PC-9 (cell line): ENCODE measurements at places on chromosomes 12 and 14. TPM values are rescaled to one million over a fixed set of nuclear protein-coding genes. Genes with fewer than 3 reads are reported as not detected.
A peak's percentile ranks its signal among the peaks of the same experiment; 100 is the strongest.

Gene CAMKK2
- 26.7 and 37.6 TPM in 2 replicates for total RNA-seq

Gene CCDC38
- 0.25 and 0.35 TPM in 2 replicates for total RNA-seq

Gene TAS2R30
- total RNA-seq = 2.9 and 3.1 TPM in 2 replicates

Gene JPH4
- total RNA-seq = not detected in 2 replicates

Gene GTF2H3
- total RNA-seq = 30.3 and 42.9 TPM in 2 replicates

Gene PA2G4
- total RNA-seq = 120 and 159 TPM in 2 replicates

Gene KRT73
- not detected in 2 replicates for total RNA-seq

Gene PTPRR
- 8.1 and 12.2 TPM in 2 replicates for total RNA-seq

Gene CLEC4C
- not detected in 2 replicates for total RNA-seq

Gene GRIP1
- 16.0 and 27.1 TPM in 2 replicates for total RNA-seq

DNA sequence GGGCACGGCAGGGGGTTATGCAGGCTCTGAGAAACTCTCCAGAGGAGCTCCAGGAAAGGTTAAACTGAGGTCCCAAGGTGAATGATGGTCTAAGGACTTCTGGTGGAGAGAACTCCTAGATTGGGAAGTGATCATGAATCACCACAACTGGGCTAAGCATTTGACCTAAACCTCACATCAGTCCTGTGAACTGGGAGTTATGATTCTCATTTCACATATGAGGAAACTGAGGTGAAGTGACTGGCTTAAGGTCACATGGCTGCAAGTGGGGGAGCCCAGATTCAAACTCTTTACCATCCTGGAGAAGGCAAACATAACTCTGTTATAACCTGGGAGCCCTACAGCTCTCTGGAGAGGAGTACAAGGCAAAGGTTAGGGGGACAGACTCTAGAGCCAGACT lies 4.2 kb downstream of the RARG start:
- no peak for DNase-seq

GRCh38 chr12:53585448-53586125 lies 40.6 kb downstream of the ATF7 start:
- DNase-seq = no peak

DNA sequence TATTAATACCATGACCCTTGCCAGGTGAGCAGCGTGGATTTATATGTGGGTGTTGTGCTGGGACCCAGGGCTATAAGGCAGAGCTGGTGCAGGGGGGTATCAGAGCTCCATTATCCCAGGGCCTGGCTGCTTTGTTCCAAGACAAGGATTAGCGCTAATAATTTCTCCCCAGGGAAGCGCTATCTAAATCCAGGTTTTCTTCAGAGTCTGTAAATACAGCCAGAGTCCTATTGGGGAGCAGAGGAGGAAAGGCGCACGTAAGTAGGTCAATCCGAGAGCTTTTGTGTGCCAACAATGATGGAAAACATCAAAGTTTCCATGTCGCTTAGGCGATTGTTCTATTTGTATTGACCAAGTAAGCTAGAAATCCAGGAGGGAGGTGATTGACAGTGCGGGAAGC lies 1009.7 kb downstream of the VRK1 start:
- no peak for DNase-seq

- DNase-seq = no peak
Measured at GRCh38 chr14:89418976-89419375, 1.9 kb upstream of the FOXN3 start.

DNA sequence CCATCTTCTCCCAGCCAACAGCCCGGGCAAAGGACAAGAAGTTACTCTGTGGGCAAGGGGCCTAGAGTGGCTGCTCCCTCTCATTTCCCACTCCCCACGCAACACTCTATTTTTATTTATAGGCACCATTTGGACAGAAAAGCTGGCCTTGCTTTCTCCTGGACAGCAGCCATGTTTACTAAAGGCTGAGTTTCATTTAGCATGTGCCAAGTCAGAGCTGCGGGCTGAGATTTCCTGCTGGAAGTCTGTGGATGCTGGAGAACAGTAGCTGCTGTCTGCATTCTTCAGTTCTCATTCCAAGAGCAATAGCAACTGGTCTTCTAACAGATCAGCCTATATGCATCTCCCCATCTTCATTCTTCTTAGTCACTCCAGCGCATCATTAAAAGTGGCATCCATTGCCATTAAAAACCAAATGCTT lies 8.3 kb downstream of the COL2A1 start:
- no peak for DNase-seq

- DNase-seq = no peak
Measured at GRCh38 chr12:108267450-108267849, 71.7 kb downstream of the CMKLR1 start.

GRCh38 chr12:67288561-67288960 lies 19.4 kb downstream of the CAND1 start:
- no peak for DNase-seq

DNA sequence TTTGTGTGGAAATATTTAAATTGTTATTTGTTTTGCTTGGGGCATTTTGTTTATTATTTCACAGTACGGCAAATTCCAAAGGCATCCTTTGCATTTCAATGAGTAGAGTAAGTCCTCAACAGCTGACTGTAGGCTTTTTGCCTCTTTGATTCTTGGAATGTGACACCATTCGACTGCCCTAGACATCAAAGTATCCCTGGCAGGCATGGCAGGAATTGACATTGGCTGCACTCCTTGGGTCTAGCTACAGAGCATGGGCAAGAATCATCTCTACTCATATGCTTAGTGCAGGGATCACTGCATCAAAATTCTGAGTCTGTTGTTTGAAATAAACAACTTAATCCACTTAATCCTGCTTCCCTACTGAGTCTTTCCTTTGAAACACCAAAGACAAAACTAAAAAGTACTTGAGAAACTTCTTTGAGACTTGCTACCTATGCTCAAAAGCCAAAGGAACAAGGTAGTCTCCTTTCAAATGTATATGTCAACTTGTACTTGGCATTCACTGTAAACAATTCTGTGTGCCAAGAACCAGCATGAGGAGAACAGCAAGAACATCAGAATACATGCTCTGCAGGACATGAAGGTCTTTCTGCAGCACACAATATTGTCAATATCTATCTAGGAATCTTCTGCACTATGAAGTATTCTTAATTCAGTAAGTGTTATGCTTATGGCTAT lies 1569.0 kb upstream of the FLRT2 start:
- no peak for DNase-seq

- DNase-seq = no peak
Measured at GRCh38 chr14:94330857-94331256, 7.7 kb upstream of the SERPINA6 start.

DNA sequence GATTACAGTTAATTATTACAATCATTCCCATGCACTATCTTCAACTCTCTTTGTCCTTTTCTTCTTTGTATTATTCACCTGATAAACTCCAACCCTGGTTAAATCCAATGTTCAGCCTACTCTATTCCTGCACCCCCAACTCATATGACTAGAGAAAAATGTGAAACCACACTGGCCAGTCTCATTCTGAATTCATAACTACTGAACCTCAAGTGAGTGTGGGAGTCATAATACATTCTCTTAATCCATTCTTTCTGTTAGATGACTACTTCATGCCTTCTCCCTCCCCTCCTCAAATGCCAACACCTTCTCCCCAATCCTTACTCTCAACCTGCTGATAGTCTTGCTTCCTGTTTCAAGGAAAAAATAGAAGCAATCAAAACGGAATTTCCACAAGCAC lies 22.3 kb upstream of the ITPR2 start:
- no peak for DNase-seq

DNA sequence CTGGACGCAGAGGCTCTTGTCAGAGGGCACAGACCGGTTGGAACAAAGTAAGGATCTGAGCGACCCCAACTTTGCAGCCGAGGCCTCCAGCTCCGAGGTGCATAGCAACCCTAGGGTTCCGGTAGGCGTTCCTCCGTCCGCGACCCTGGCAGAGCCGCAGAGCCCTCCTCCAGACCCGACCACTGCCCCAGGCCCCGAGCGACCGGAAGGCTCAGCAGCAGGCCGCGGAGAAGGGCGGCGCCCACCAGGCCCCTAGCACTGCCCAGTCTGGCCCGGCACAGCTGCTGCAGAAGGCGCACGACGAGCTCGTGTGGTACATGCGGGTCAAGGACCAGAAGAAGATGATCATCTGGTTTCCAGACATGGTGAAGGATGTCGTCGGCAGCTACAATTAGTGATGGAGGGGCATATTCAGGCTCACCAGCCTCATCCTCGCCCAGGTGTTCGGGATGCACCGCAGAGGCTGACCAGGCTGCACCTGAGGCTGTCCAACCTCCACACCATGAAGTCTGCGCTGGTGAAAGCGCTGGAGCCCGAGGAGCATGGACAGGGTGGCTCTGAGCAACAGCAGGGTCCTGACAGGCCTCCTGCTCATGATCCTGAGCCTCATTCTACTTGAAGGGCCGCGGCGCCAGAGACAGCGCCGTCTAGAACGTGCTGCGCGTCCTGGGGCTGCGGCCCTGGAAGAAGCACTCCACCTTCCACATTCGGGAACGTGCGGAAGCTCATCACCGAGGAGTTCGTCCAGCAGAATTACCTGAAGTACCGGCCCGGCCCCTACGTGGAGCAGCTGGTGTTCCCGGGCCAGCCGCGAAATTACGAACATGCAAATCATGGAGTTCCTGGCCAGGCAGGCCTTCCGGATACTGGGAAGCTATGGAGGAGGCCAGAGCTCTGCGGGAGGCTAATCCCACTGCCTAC lies 24.5 kb downstream of the CAPS2 start:
- no peak for DNase-seq

DNA sequence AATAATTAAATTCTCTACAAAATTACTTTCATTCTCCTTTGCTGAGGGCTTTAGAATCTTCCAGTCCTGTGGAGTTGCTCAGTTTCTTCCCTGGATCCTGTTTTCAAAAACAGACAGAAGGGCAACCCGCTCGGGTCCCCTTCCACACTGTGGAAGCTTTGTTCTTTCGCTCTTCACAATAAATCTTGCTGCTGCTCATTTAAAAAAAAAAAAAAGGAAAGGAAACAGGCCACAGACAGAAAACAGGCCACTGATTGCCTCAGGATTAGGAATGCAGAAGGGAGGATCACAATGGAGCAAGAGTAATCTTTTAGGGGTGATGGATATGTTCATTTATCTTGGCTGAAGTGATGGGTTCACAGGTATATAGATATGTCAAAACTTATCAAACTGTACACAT lies 29.5 kb upstream of the HIGD1C start:
- DNase-seq = no peak

DNA sequence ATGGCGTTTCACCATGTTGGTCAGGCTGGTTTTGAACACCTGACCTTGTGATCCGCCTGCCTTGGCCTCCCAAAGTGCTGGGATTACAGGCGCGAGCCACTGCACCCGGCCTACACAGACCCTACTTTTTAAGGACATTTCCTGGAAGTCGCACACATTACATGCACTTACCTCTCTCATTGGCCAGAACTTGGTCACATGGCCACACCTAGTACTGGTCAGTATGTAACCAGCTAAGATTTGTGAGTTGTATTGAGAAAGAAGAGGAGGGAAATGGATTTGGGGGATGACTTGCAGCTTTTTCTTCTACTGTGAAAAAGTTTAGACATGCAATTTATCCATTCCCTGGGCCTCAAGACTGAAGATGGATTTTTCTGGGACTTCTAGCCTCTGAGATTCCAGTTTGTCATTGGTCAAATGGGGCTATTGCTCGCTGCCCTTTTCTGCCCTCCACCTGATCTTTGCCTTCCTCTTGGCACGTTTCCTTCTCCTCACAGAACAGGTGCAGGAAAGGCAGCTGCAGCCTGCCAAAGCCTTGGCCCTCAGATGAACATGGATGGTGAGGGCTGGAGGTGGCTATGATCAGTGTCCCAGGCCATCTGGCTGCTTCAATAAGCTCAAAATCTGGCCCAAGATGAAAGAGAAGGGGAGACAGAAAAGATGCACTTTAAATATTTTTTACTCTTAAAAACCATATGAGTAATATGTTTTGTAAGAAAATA lies 7.1 kb upstream of the ZDHHC22 start:
- no peak for DNase-seq

DNA sequence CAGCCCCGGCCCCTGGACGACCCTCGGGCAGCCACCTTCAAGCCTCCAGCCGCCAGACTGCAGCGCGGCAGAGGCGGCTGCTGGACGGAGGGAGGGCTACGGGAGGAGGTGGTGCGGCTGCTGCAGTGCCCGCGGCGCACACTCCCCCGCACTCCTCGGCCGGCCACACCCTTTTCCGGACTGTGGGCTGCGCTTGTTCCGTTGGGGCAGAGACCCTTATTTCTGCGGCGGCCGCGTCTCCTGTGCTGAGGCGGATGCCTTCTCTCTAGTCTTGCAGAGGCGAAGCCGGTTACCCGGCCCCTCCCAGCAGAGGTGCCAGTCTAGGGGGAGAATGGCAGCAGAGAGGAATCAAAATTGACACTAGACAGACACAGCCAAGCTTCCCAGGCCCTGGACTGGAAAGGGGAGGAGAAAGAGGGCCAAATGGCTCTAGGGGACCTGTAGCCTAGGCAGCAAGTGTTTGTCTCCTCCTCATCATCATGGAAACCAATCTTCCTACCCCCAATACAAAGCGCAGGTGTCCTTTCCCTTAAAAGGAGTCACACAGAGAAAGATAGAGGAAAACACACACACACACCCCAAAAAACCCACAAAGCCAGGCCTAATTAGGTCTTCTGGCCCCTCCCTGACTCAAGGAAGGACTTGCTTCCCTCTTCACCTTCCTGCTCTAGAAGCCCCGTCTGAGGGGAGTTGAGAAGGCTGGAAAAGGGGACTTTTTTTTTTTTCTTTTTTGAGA lies 1.3 kb downstream of the ESYT1 start:
- peak; percentile 31 for DNase-seq

- DNase-seq = peak; percentile 46
Measured at GRCh38 chr12:110012137-110012536, 12.9 kb downstream of the ANKRD13A start.

GRCh38 chr14:32201816-32202490 lies at the start of gene RNU6-7:
Gene RNU6-7, plus strand, starts transcription at chr14:32202045.
- no peak for DNase-seq

DNA sequence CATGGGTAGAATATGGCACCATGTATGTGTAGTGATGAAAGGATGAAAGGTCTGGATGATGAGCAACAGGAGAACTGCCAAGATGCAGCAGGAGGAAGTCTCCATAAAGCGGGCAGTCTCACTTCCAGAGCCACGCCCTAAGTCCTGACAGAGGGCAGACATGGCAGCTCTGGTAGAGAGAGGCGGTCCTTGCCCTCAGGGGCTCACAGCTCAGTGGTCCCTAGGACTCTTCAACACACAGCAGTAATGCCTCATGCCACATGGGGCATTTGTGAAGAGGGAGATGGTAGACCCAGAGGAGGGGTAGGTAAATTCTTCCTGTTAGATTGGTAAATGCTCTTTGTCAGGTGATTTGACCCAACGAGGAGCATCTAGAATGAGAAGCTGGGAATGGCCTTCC lies 1088.4 kb downstream of the BCL11B start:
- no peak for DNase-seq

DNA sequence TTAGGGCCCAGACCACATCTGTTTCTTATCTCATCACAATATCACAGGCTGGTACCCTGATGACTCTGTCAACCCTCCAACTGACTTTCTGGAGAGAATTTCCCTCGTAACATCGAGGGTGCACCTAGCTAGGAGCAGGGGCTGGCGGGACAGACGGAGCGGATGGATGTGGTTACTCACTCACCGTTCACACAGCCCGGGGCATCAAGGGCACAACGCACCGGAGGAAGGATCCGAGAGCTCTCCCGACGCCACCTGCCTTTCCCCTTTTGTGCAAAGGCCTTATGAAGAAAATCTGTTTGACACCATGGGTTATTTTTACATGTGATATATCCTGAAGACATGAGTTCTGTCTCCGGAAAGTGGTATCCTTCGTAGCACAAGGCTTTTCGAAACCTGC lies 31.4 kb downstream of the SLC15A4 start:
- DNase-seq = no peak
